Naive thymus-derived CD4-positive, alpha-beta T cell (primary cell): ENCODE measurements at places on chromosomes 5 and 9. TPM values are rescaled to one million over a fixed set of nuclear protein-coding genes. Genes with fewer than 3 reads are reported as not detected.

DAPK1 gene
- 0.20 TPM for polyA plus RNA-seq

PCDHA1 gene
- not detected for polyA plus RNA-seq

LSM11 gene
- 0.50 TPM for polyA plus RNA-seq

PTPN3 gene
- polyA plus RNA-seq: not detected

AMBP gene
- polyA plus RNA-seq: not detected

PFN3 gene
- not detected for polyA plus RNA-seq

FAM169A gene
- 4.7 TPM for polyA plus RNA-seq

DPYSL3 gene
- not detected for polyA plus RNA-seq

SLC1A3 gene
- polyA plus RNA-seq: not detected

ITGA2 gene
- 0.19 TPM for polyA plus RNA-seq

BHMT2 gene
- not detected for polyA plus RNA-seq

SLC36A2 gene
- not detected for polyA plus RNA-seq

MARCOL gene
- polyA plus RNA-seq: not detected

TIMD4 gene
- 1.6 TPM for polyA plus RNA-seq

MYOT gene
- polyA plus RNA-seq: 0.87 TPM

FABP6 gene
- polyA plus RNA-seq: not detected

IL13 gene
- polyA plus RNA-seq: not detected

DENND1A gene
- 6.5 TPM for polyA plus RNA-seq

NAIP gene
- 1.2 TPM for polyA plus RNA-seq

PCDHGA12 gene
- not detected for polyA plus RNA-seq

LMBRD2 gene
- polyA plus RNA-seq: 4.9 TPM

EDIL3 gene
- not detected for polyA plus RNA-seq

SVEP1 gene
- not detected for polyA plus RNA-seq

SUSD3 gene
- 315 TPM for polyA plus RNA-seq

HSD17B3 gene
- polyA plus RNA-seq: not detected

LYRM7 gene
- polyA plus RNA-seq: 11.8 TPM
